A673 (cell line): ENCODE measurements at places on chromosomes 11 and 22. TPM values are rescaled to one million over a fixed set of nuclear protein-coding genes. Genes with fewer than 3 reads are reported as not detected.

DNA sequence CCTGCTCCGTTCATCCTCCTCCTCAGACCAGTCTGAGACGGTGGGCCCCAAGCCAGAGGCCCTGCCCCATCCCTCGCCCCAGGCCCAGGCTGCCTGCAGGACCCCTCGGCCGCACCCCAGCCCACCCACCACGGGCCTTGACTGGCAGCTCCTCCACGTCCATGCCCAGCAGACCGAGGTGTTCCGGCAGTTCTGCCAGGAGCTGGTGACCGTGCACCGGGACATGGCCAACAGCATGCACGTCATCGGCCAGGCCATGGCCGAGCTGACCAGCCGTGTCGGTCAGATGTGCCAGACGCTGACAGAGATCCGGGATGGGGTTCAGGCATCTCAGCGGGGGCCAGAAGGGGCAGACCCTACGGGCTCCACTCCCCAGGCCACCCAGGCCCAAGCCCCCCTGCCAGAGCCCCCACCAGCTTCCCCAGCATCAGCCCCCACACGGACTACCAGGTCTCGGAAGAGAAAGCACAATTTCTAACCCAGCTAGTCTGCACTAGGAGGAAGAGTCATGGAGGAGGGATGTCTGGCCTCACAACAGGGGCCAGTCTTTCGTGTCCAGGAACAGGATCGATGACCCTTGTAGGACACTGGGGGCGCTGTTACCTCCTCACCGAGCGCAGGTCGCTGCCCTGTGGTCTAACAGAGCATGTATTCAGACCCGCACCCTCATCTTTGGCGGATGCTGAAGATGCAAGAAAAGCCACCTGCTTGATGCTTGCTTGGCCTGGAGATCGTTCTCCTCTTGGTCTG lies 66.3 kb downstream of the PRDM11 start:
- peaks cover 18% of the 10 kb centered on the region for H3K4me1 ChIP-seq
- H3K36me3 ChIP-seq = no peaks in the 10 kb centered on the region
- DNase-seq = no peak
- no peak overlapping the region for H3K4me3 ChIP-seq
- H3K27me3 ChIP-seq = no peaks in the 10 kb centered on the region

- H3K4me1 ChIP-seq = no peaks in the 10 kb centered on the region
- DNase-seq = peak; percentile 35
- H3K36me3 ChIP-seq = no peaks in the 10 kb centered on the region
Observed at GRCh38 chr11:5280582-5281102, 10.9 kb upstream of the HBE1 start.

The SYCE3 gene
- total RNA-seq = not detected in 2 replicates

The CTSW gene
- total RNA-seq = not detected in 2 replicates

- no peak for DNase-seq
- no peaks in the 10 kb centered on the region for H3K36me3 ChIP-seq
- H3K4me3 ChIP-seq = no peak overlapping the region
- H3K4me1 ChIP-seq = no peaks in the 10 kb centered on the region
Observed at GRCh38 chr22:33326540-33327295, 268.5 kb upstream of the SYN3 start.

DNA sequence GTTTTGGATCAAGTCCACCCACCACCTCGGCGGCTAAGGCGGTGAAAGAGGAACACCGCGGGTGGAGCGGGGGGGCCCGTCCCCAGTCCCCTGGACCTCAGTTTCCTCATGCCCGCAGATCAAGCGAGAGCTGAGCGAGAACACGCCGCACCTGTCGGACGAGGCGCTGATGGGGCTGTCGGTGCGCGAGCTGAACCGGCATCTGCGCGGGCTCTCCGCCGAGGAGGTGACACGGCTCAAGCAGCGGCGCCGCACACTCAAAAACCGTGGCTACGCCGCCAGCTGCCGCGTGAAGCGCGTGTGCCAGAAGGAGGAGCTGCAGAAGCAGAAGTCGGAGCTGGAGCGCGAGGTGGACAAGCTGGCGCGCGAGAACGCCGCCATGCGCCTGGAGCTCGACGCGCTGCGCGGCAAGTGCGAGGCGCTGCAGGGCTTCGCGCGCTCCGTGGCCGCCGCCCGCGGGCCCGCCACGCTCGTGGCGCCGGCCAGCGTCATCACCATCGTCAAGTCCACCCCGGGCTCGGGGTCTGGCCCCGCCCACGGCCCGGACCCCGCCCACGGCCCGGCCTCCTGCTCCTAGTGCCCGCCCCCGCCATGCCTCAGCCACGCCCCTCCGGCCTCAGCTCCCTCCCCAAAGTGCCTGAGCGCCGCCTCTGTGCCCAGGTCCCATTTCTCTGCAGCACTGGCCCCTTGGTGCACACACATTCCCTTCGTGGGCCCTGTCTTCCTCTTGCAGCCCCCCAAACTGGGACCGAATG lies 12.7 kb downstream of the MAFF start:
- peak overlapping the region; percentile 29 for H3K4me3 ChIP-seq
- no peaks in the 10 kb centered on the region for H3K36me3 ChIP-seq

DNA sequence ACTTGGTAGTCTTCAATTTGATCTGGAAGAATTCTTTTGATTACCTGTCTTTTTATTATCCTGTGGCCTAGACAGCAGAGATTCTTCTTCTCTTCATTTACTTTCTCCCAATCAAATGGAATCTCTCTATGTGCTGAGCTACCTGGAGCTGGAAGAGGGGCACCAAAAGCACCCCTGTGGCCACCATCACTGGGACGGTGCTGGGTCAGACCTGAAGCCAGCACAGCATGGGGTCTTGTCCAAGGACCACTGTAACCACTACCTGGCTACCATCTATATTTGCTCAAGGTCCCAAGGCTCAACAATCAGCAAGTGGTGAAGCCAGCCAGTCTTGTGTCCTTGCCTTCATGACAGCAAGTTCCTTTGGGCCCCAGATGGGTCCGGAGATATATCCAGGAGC lies 186.6 kb downstream of the JRKL start:
- no peak for DNase-seq
- no peak overlapping the region for H3K4me3 ChIP-seq
- no peaks in the 10 kb centered on the region for H3K27me3 ChIP-seq
- no peaks in the 10 kb centered on the region for H3K36me3 ChIP-seq

- no peak overlapping the region for H3K27ac ChIP-seq
- H3K27me3 ChIP-seq = no peaks in the 10 kb centered on the region
- H3K4me1 ChIP-seq = no peaks in the 10 kb centered on the region
- peak; percentile 7 for DNase-seq
- no peak overlapping the region for H3K4me3 ChIP-seq
- H3K36me3 ChIP-seq = no peaks in the 10 kb centered on the region
Observed at GRCh38 chr11:101807531-101807930, 107.3 kb upstream of the CEP126 start.

The TIMP3 gene
- total RNA-seq = 13.7 and 14.1 TPM in 2 replicates

- peak; percentile 96 for DNase-seq
- H3K36me3 ChIP-seq = no peaks in the 10 kb centered on the region
- no peaks in the 10 kb centered on the region for H3K27me3 ChIP-seq
- H3K4me1 ChIP-seq = peaks cover 23% of the 10 kb centered on the region
- peak within 1 kb of the TSS; percentile 60 for H3K4me3 ChIP-seq
Observed at GRCh38 chr11:63916837-63917691, at the start of gene RCOR2. Gene RCOR2, minus strand, starts transcription at chr11:63917164. Its CDS starts 708 bp downstream, at chr11:63916456.

The TRIM49 gene
- not detected in 2 replicates for total RNA-seq

The HDAC10 gene
- total RNA-seq = 38.6 and 42.8 TPM in 2 replicates

The FAT3 gene
- total RNA-seq = 7.3 and 9.1 TPM in 2 replicates

- DNase-seq = no peak
- H3K4me1 ChIP-seq = peaks cover 5% of the 10 kb centered on the region
- no peaks in the 10 kb centered on the region for H3K27me3 ChIP-seq
- H3K4me3 ChIP-seq = no peak overlapping the region
Observed at GRCh38 chr11:2530131-2530854, 85.5 kb downstream of the KCNQ1 start.

GRCh38 chr11:67648140-67648795 lies 2.3 kb downstream of the ACY3 start:
- H3K36me3 ChIP-seq = no peaks in the 10 kb centered on the region
- H3K27ac ChIP-seq = no peak overlapping the region
- DNase-seq = peak; percentile 52
- H3K27me3 ChIP-seq = no peaks in the 10 kb centered on the region
- H3K4me1 ChIP-seq = peaks cover 19% of the 10 kb centered on the region

The NAT10 gene
- 180 and 192 TPM in 2 replicates for total RNA-seq

GRCh38 chr11:76820184-76820566 lies 37.0 kb downstream of the TSKU start:
- H3K36me3 ChIP-seq = no peaks in the 10 kb centered on the region
- no peak overlapping the region for H3K4me3 ChIP-seq
- H3K27me3 ChIP-seq = no peaks in the 10 kb centered on the region
- DNase-seq = no peak
- peaks cover 5% of the 10 kb centered on the region for H3K4me1 ChIP-seq

The SLN gene
- total RNA-seq = 0.58 and 1.1 TPM in 2 replicates

The DGAT2 gene
- 3.7 and 4.1 TPM in 2 replicates for total RNA-seq

GRCh38 chr11:96091476-96091875 lies 167.6 kb upstream of the MTMR2 start:
- no peak overlapping the region for H3K4me3 ChIP-seq
- peak; percentile 49 for DNase-seq
- peaks cover 9% of the 10 kb centered on the region for H3K4me1 ChIP-seq
- H3K27me3 ChIP-seq = no peaks in the 10 kb centered on the region

GRCh38 chr22:49601614-49602321 lies 225.9 kb downstream of the BRD1 start:
- H3K4me3 ChIP-seq = no peak overlapping the region
- H3K36me3 ChIP-seq = no peaks in the 10 kb centered on the region
- H3K27me3 ChIP-seq = no peaks in the 10 kb centered on the region
- no peak overlapping the region for H3K27ac ChIP-seq
- DNase-seq = no peak

The ACRV1 gene
- not detected in 2 replicates for total RNA-seq

GRCh38 chr11:86673055-86673843 lies 833 bp upstream of the ME3 start:
- H3K4me1 ChIP-seq = peaks cover 23% of the 10 kb centered on the region
- H3K27me3 ChIP-seq = no peaks in the 10 kb centered on the region
- H3K4me3 ChIP-seq = no peak overlapping the region
- H3K27ac ChIP-seq = no peak overlapping the region

- no peak overlapping the region for H3K27ac ChIP-seq
- H3K36me3 ChIP-seq = no peaks in the 10 kb centered on the region
- no peaks in the 10 kb centered on the region for H3K4me1 ChIP-seq
- no peak for DNase-seq
Observed at GRCh38 chr11:1026641-1027482, 9.7 kb downstream of the MUC6 start.

- no peaks in the 10 kb centered on the region for H3K36me3 ChIP-seq
- H3K4me1 ChIP-seq = peaks cover 14% of the 10 kb centered on the region
- DNase-seq = peak; percentile 90
Observed at GRCh38 chr11:35223371-35223796, 84.4 kb downstream of the CD44 start.

- no peaks in the 10 kb centered on the region for H3K4me1 ChIP-seq
- DNase-seq = no peak
- H3K36me3 ChIP-seq = no peaks in the 10 kb centered on the region
- H3K27ac ChIP-seq = no peak overlapping the region
Observed at GRCh38 chr11:45513821-45514340, 151.5 kb downstream of the CHST1 start.

DNA sequence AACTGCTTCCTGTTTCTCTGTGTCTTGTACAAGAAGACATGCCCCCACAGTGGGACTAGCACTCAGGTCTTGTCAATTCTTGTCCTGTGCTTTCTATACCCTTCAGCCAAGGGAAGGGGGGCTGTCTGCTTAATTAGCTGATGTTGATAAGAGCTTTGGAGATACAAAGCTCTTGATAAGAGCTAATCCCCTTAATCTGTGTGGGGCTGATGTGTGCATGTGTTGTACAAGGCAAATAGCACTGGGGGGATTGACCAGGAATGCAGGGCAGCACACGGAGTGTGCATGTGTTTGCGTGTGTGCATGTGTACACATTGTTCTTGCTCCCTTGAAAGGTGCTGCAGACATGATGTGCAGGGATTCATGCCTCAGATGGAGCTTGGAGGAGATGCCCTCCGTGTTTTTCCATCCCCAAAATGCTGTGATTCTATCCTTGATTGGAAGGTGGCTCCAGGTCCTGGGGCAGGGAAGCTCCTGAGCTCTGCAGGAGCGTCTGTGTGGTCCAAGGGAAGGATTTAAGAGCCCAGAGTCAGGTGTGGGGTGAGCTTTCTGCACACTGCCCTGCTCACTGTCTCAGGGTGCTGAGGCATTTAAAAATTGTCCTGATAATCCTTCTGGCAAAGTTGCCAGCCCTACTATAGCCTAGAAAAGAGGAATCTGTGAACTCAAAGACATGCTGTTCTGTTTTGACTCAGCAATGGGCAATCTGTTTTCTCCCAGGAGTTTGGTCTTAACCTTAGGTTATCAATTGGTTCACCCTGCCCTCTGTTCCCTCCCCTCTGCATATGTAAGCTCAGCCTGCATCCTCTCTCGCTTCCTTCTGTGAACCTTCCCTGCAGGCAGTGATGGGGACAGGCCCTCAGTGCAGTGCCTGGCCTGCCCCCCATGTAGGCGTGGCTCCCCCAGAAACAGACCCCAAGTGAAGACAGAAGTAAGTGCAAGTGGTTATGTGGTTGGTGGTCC lies 102.0 kb downstream of the GRIK4 start:
- H3K27me3 ChIP-seq = no peaks in the 10 kb centered on the region
- H3K27ac ChIP-seq = no peak overlapping the region
- peaks cover 4% of the 10 kb centered on the region for H3K4me1 ChIP-seq

- no peak for DNase-seq
- H3K27me3 ChIP-seq = no peaks in the 10 kb centered on the region
- no peak overlapping the region for H3K27ac ChIP-seq
- no peaks in the 10 kb centered on the region for H3K36me3 ChIP-seq
Observed at GRCh38 chr11:112270551-112271180, 10.0 kb upstream of the PLET1 start.

The OVCH2 gene
- total RNA-seq = not detected in 2 replicates

The HBG1 gene
- total RNA-seq = not detected in 2 replicates

GRCh38 chr11:45395947-45396346 lies 109.8 kb upstream of the SYT13 start:
- no peak for DNase-seq
- H3K4me1 ChIP-seq = peaks cover 21% of the 10 kb centered on the region
- H3K27ac ChIP-seq = no peak overlapping the region

DNA sequence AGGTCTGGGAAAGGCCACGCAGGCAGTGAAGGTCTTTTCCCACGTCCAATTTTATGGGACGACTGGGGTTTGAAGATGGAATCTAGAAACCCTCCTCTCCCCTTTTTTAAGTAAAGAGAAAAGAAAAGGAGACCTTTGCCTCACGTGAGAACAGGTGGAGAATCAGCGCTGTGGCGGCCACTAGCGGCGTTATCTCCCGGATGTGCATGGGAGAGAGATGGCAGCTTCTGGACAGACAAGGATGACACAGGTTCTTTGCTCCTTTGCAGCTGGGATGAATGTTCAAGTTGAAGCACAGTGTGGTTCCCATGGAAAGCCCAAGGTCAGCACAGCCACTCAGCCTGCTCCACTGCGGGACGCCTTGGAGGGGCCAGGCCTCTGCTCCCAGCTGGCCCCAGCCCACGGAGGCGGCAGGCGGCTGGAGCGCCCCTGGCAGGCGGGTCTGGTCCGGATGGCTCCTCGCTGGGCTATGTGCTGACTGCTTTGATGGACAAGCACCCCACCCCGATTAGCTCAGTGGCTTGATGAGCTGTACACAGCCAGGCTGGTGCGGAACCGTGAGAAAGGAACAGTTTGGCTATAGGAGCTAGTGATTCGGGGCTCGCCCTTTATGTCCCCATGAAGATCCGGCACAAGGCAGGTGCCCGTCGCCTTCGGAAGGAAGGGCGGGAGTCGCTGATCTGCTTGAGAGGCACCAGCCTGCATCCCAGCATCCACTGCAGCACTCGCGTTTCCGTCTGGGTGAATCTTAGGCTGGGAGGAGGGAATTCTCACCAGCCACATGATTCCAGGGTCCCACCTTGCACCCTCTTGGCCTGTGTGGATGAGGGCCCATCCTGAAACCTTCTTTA lies 14.5 kb upstream of the BID start:
- H3K27ac ChIP-seq = no peak overlapping the region
- H3K27me3 ChIP-seq = no peaks in the 10 kb centered on the region
- H3K4me1 ChIP-seq = no peaks in the 10 kb centered on the region
- DNase-seq = no peak
- H3K4me3 ChIP-seq = no peak overlapping the region
